ENCODE measurements at places on chromosomes 6 and 20.

DNA sequence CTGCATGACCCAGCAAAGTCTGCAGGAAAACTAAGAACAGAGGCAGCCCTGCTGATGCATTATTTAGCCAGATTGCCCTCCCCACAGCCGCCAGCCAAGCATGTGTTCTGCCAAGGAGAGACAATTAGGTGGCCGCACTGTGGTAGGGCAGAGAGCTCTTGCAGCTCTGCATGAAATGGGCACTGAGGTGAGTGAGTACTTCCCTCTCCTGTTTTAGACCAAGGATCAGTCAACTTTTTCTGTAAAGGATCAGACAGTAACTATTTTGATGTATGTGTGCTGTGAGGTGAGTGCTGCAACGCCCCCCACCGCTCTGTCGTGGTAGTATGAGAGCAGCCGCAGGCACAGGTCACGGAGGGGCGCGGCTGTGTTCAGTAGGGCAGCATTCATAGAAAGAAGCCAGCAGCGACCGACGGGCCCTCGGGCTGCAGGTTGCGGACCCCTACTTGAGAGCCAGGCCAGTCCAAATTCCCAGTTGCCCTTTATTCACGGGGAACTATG lies 23.8 kb upstream of the FAM50B start:
- no peak for DNase-seq

DNA sequence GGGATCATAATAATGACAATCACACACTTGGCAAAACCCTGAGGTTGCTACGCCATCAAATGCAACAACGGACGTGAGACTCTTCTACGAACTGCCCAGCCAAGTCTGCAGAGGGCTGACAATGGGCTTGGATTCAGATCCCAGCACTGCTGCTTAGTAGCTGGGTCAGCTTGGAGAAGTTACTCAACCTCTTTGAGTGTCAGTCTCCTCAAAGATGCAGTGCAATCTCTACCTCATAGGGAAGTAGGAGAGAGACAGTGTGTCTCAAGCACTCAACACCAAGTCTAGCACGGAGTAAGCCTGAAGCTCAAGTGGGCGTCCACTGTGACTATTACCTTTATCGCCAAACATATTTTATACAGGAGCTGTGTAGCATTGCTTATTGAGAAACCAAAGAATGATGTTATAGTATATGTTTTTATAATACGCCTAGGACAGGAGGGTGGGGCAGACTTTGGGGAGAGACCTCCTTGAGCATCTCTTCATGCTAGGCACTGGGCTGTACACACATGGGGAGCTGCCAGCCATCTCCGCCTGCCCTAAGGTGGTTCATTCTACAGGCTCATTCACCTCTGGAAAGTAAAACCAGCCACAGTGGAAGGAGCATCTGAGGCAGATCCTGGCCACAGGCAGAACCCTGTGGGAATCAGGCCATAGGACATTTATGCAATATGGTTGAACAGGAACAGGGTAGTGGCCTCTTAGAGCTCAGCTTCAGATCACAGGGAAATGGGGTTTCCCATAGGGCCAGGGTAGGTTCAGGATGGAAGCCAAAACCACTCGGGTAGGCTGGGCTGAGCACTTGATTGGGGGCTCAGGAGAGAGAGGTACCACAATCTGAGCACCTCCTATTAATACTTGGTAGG lies 160.2 kb downstream of the MRPL14 start:
- DNase-seq, result no peak

GRCh38 chr20:57414867-57415592 lies 23.8 kb downstream of the RBM38 start:
- DNase-seq, result no peak

DNA sequence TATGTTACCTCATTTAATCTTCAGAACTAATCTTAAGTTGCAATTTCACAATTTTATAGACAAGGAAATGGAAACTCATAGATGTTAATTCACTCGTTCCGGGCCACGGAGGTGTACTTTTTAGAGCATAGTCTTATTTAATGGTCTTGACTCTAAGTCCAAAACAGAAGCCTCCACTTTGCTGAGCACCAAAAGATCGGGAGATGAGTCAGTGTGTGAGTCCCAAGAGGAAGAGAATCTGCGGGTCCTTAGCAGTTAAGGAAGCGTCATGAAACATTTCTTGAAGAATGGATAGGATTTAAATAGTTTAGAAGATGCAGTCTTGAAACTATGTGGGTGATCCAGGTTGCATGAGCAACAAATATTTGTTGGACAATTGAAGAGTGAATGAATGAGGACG lies 231.8 kb upstream of the QKI start:
- no peak for DNase-seq

DNA sequence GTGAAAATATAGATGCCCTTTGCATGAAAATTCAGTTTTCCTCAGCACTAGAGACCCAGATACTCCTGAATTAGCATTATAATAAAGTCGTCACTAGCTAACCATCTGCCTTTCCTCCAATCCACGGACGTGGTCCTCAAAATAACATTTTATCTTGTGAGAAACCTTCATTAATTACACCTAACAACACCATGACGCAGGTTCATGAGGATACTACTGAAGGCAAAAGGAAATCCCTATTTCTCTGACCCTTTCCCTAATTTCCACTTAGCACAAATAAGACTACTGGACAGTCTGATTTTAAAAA lies 1.3 kb upstream of the PNISR start:
- no peak for DNase-seq

DNA sequence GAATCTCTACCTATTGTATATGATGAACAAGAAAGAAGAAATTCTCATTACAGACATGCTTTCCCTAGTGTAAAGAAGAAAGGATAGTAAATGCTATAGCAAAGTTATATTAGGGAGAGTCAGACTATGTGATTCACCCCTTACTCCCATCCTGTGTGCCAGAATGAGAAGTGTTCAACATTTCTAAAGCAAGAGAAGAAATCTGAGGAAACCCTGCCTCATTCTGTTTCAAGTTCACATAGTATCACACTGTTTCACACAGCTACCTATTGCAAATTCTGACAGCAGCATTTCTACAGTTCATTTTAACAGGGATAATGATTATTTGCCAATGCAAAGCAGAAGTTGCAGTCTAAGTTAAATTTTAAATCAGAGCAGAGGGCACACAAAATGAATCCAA lies 267.2 kb upstream of the TCF21 start:
- DNase-seq, result no peak

DNA sequence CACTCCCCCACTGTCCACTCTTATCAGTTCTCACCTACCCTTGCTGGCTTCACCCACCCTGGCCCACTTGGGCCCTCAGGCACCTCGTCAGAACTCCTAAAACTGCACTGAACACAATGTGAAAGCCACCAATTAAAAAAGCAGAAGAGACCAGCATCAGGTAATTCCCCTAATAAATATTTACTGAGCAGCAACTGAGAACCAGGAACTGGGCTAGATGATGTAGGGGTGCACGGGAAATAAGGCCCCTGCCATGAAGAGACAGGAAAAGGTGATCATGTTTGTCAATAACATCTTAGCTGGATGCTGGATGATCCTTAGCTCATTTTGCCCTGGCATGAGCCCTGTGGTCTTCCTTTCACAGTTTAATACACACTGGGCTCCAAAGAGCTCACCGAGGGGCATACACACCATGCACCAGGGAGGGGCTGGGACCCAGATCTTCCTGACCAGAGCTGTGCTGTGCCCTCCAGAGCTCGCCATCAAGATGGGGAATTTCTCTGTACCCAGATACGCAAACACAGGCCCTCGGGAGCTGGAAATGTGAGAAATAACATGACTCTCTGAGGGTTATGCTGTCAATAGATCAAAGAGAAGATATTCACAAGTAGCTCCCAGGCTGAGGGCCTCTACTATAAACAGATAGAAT lies 113.6 kb upstream of the SLC22A16 start:
- no peak for DNase-seq

GRCh38 chr20:20261159-20261558 lies 106.7 kb upstream of the INSM1 start:
- no peak for DNase-seq

- DNase-seq, result no peak
These were observed 437 bp upstream of the HLA-A start for GRCh38 chr6:29941916-29942274.

DNA sequence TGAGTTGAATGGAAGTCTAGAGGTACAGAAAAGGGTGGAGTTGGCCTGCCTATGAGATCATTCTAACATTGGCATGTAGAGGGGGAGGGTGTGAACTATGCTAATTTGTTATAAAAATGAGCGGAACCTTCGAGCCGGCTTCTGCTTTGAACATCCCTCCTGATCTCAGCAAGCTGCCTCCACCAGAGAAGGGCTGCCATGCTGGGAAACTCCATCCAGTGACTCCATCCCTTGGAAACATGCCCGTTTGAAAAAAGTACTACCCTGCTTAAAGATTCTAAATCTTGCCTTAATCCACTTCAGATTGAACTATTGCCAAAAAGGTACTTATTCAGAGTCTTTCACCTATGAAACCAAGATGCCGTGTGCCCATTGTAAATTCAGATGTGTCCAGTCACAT lies 43.6 kb upstream of the TMEM170B start:
- no peak for DNase-seq

GRCh38 chr6:86869500-86869899 lies 67.8 kb upstream of the HTR1E start:
- no peak for DNase-seq

DNA sequence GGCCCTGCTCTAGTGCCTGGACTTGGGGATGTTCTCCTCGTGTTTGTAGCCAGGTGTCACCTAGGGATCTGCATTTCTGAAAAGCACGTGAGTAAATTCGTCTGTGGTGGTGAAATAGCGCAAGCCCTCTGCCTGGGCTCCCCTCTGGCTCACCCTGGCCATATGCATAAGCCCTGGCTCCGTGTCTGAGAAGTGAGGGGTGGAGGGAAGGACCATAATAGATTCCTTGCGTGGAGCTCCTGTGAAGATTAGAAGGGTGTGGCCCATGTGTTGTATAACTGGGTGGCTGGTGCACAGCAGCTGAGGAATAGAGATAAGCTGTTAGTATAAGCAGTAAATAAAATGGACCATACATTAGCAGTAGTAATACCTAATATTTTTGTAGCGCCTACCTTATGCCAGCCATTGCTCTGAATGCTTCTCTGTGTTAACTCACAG lies 4.8 kb downstream of the BCAS1 start:
- no peak for DNase-seq

- DNase-seq, result no peak
These were observed 103.5 kb downstream of the LAMP5 start for GRCh38 chr20:9617940-9618339.

DNA sequence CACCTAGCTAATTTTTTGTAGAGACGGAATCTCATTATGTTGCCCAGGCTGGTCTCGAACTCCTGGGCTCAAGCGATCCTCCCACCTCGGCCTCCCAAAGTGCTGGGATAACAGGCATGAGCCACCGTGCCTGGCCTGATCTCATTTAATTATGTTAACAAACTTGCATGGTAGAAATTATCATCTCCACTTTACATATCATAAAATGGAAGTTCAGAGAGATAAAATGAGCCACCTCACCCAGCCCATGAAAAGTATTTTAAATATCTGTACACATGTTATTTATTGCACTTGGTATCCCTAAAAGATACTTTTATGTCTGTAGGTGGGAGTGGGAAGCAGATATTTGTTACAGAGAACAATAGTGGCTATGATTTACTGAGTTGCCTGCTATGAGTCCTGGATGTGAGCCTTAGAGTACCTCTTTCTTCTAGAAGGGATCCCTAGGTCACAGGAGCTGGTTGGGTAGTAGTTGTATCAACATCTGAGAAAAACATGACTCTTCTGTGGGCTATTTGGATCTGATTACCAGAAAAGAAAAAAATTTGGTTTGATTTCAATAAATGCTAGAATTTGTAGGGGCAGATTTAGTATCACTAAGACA lies 52.4 kb upstream of the EIF2S2 start:
- no peak for DNase-seq

DNA sequence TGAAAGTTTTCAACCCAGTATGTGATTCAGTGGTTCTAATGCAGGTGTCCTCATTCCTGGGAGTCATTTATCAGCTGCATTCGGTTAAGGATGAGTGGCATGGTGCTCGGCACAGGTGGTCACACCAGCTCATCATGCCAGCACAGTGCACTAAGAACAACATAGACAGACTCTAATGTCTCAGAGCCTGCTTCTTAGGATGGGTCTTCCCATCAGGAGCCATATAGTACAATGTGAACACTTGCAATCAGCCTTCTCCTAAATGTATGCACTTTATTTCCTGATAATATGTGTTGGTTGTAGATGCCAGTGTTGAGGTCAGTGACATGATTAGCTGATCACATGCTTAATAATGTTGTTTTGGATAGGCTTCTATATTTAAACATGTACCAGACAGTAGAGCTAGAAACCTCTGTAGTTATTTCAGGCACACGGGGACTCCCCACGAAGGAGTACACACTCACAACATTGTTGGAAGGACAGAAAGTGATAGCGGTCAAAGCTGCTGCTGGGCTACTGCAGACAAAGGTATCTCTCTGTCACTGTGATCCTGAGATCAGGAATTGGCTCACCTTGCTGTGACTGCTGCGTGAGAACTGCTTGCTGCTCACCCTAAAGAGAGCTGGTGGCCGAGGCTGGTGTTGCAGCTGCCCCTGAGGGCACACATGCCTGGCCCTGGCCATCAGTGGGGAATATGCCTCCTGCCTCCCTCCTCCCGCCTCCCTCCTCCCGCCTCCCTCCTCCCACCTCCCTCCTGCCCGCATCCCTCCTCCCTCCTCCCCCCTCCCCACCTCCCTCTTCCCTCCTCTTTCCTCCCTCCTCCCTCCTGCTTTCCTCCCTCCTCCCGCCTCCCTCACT lies 195.4 kb downstream of the SMOC2 start:
- DNase-seq, result no peak
